Stimulated activated CD4-positive, alpha-beta T cell treated with anti-CD3 and anti-CD28 coated beads, Interleukin-1b, Interleukin-23, amount 100 ng/mL, for 4 hours (primary cell): ENCODE measurements at places on chromosomes 4 and X.

- DNase-seq: no peak
Measured at GRCh38 chr4:85778632-85779131, 303.7 kb downstream of the ARHGAP24 start.

DNA sequence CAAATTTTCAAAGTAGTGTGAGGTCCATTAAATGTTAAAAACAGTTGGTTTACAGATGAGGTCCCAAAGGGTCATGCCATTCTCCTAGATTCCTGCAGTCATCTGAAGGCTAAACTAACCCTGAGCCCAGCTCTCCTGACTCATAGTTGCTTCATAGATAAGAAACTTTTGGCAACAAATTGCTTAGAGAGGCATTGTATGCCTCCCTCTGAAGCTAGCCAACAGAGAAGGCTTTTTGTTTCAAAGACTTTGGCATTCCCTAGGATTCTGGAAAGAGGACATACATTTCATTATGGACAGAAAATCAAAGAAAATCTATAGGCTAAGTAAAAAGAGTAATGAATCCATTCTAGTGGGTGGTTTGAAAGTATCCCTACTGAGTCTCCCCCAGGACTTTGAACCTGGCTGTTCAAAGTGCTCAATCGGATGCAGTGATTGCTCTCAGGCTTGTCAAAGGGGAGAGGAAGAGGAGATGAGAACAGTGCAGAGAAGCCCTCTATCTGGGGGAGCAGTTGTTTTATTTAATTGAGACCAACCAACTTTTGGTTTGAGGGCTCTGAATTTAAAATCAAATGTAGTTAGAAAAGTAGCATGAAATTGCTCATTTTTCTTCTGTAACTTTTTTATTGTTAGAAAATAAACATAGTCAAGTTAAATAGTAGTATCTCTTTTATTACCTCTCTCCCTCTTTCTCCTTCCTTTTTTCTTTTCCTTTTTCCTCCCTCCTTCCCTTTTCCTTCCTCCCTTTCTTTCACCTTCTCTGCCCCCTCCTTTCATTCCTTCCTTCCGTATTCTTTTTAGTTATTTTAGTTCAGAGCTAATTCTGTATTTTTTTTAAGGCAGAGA, 72.3 kb upstream of the ZNF518B start:
- no peak for DNase-seq

GRCh38 chr4:161555689-161556660, 607.8 kb downstream of the FSTL5 start:
- DNase-seq: no peak

- DNase-seq: no peak
Measured at GRCh38 chr4:56973336-56973735, 4.1 kb downstream of the NOA1 start.

DNA sequence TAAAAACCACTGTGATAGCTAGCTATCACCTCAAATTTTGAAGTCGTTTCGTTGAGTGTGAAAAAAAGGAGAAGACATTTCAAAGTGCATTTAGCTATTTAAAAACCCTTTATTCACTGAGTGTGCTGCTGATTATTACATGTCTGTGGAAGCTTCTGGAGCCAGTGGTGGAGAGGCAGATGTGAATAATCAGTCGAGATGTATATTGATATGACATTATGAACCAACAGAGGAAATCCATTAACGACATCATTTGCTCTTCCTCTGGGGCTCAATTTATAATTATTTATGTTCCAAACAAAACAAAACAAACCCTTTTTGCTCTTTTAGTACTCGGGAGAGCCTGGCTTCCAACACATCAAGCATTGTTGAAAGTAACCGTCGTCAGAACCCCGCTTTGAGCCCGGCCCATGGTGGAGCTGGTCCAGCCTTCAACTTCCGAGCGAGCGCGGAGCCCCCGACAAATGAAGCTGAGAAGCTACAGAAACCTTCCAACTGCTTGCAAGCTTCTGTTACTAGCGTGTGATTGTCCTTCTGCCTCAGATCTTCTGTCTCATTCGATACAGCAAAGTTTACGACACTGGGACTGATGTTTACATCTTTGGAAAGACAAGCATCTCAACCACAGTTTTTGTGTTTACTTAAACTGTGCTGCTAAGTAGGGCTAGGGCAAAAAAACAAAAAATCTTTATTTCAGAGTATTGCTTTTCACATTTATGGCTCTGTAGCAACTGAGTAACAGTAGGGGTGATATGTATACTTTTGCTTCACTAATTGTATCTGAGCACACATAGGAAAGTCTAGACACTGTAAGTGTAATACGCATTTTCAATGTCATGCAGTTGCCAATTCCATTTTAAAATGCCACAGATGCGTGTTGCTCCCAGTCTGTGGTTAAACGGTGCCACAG, 111.9 kb downstream of the STOX2 start:
- DNase-seq: no peak

DNA sequence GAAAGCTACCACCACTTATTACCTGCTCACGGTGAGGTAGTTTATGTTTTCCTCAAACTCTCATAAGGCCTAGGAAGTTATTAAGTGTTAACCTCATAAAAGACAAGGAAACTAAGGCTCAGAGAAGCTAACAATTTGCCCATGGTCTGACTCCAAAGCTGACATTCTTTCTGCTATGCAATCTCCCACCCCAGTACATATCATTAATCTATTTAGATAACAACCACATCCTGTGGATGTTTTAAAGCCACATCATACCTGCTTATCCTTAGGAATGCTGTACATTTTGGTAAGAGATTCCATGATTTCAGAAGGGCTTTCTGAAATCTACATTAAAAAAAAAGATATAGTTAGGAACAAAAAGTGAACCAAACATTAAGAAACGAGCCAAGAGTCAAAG, 55.4 kb downstream of the HUWE1 start:
- DNase-seq: no peak

DNA sequence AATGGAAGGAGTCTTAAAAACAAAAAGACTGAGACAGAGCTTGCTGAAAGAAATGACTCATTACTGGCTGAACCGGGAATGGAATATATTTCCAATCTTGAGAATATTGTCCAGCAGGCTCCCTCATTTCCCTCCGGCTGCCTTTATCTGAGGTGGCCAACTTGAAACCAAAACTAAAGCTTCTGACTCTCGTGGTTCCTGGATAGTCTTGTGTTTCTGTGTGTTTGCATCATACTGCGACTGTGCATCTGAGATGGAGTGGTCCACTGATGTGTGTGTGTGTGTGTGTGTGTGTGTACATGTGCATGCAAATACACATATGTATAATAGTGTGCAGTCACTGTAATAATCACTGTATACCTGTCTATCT, 145.6 kb upstream of the SCML1 start:
- DNase-seq: no peak

GRCh38 chr4:140876615-140877364, 120.6 kb upstream of the TBC1D9 start:
- no peak for DNase-seq

- DNase-seq: no peak
Measured at GRCh38 chr4:48722509-48723446, 57.3 kb downstream of the FRYL start.

DNA sequence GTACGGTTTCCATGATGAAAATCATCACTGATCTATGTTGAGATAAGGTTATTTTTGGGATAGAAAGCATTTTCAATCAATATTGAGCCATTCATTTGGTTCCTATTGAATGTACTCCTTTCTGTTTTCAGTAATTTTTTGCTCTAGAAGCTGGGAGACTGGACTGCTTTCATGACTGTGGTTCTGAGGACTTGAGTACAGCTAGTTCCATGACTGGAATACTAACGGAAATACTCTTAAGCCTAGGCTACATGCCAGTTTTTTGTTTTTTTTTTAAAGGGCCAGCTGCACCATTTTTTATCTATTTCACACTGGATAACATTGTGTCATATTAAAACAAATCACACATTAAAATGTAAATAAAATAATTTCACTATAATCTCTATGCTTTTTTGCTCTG, 16.7 kb downstream of the PRR32 start:
- DNase-seq: no peak
